ENCODE measurements at places on chromosomes 16 and 17.

GRCh38 chr17:28174352-28175046, 132.0 kb downstream of the NLK start:
- no peak for DNase-seq

DNA sequence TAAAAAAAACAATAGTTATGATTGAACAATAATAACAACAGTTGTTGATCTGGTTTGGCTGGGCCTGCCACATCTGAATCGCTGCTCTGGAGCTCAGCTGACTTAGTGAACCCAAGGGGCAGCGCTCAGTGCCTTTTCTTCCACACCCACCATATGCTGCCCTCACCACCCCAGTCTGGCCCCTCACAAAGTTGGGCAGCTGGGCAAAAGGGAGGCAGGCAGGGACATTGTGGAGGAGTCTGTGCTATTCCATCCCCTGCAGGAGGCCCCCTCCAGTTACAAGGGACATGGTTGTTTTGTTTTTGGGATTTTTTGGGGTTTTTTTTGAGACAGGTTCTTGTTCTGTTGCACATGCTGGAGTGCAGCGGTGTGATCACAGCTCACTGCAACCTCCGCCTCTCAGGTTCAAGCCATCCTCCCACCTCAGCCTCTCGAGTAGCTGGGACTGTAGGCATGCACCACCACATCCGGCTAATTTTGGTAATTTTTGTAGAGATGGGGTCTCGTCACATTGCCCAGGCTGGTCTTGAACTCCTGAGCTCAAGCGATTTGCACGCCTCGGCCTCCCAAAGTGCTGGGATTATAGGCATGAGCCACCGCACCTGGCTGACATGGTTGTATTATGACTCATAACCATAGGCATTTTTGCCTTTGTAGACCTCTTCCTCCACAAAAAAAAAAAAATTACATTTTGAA, 8.6 kb upstream of the PECAM1 start:
- no peak for DNase-seq

GRCh38 chr16:11201498-11202259, 54.3 kb downstream of the SOCS1 start:
- DNase-seq, result no peak

GRCh38 chr17:57412520-57413096, 156.3 kb downstream of the MSI2 start:
- DNase-seq, result no peak

DNA sequence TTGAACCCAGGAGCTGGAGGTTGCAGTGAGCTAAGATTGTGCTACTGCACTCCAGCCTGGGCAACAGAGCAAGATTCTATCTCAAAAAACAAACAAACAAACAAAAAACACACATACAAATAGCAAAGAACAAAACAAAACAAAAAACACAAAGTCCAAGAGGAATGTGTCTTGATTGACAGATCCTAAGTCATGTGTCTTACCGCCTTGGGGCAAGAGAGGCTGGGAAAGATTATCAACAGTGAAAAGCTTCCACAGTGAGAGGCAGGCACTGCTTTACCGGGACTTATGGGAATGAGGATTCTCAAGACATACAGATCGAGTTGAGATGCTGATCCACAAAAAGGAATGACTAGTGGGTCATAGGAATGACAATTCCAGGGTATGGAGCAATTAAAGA, 62.7 kb upstream of the GAS7 start:
- DNase-seq, result no peak
